Karpas-422 (cell line): ENCODE measurements at places on chromosomes 5 and 9. TPM values are rescaled to one million over a fixed set of nuclear protein-coding genes. Genes with fewer than 3 reads are reported as not detected.

DNA sequence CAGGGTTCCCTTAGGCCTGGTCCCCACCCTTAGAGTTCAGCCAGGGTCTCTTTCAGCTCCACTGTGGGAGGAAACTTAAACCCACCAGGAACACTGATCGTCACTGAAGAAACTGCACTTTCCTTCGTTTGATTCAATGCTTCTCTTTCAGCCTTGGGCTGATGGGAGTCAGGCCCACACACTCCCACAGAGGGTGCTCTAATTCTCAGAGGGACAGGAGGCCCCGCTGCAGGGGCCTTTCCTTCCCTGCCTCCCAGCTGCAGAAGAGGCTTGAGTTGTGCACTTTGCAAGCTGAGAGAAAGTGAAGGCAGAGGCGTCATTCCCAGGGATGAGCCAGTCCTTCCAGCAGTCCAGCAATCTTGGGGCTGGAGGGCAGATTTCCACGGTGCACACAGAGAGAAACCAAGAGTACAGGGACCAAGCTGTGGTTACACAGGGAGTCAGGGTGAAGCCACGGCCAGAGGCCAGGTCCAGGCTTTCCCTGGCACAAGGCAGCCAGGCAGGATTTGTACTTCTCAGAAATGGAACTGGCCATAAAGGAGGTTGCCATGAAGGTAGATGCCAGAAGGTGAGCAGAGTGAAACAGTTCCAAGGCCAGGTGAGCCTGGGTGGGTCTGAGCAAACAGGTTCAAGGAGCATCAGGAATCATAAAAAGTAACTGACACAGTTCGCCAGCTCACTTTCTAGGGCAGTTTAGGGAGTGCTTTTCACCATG is 10.4 kb upstream of the GLIPR2 start:
- peak; percentile 37 for DNase-seq

DNA sequence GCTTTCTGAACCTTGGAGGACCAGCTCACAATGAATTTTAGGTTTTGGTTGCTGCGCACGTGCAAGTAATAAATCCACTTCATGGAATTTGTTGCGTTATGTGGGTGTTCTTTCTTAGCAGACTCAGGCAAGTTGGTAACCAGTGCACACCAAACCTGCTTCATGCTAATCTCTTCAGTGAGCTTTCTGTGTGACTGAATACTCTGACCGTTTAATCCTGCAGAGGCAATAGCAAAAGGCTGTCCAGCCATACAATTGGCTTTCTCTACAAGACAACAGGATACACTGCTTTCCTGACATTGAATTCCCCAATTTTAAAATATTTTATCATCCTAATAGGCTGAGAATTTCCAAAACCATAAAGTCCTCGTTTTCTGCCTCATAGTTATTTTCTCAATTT is 10.3 kb downstream of the UGT3A2 start:
- no peak for DNase-seq

- peak; percentile 66 for DNase-seq
These were observed 626.6 kb upstream of the SGCD start for GRCh38 chr5:155700333-155700732.

GRCh38 chr5:143162810-143163209 is 240.7 kb downstream of the NR3C1 start:
- no peak for DNase-seq

- DNase-seq, result no peak
These were observed 101.5 kb downstream of the DENND1A start for GRCh38 chr9:123828449-123828848.

DNA sequence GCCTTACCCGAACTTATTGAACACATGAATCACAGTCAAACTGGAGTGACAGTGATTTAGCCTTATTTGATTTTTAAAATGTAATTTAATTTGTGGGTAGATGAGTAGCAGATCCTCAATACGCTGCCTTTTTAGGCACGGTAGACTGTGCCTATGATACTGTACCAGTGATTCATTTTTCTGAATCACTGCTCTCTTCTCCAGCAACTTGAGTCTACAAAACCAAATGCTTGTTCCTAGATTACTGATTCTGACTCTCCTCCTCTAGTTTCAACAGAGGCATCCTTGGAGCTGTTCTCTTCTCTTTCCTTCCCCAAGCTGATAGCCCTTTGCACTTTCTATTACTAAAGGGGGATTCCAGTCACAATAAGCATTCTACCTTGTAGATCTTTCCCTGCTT is 94.3 kb upstream of the IL7R start:
- DNase-seq, result no peak

DNA sequence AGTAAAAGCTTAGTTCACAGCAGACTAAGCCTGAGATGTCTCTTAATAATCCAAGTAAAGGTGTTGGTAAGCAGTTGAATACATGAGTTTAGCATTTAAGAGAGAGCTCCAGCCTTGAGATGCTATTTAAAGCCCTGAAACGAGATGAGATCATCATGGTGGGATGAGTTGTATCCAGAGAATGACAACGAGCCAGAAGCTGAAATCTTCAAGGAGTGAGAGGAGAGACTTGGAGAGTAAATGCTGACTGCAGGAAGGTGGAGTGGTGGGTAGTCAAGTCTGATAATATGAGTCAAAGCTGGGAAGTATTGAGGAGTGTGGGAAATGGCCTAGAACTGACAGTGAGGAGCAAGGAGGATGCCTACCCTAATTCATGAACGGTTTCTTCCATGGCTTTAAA is 53.7 kb downstream of the PLAC8L1 start:
- DNase-seq, result no peak

DNA sequence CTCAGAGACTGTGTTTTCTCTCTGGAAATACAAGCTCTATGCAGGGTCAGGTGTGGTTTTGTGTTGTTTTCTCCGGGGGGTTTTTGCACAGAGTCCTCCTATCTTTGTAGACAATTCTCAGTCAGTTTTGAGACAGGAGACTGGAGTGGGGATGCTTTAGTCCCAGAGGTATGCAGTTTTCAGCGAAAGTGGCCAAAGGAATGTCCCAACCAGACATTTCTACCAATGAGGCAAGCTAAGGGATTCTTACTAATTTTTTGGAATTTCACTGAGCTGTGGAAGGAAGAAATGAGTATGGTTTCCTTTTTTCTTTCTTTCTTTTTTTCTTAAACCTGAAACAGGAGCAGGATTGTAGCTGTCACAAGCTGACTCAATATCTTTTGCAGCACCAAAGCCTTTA is 35.3 kb upstream of the PLPP1 start:
- DNase-seq, result no peak

DNA sequence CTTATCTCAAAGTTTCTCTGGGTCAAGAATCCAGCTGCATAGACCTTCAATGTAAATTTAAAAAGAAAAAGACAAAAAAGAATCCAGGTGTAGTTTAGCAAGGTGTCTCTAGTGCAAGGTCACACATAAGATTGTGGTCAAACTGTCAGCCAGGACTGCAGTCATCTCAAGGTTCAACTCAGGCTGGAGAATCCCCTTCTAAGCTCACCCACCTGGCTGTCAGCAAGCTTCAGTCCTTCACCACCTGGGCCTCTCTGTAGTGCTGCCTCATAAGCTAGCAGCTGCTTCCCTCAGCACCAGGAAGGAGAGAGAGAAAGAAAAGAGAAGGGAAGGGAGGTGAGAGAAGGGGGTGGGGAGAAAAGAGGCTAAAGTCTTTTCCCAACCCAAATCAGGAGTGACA is 146.7 kb downstream of the ACTL7B start:
- no peak for DNase-seq

- no peak for DNase-seq
These were observed 98.1 kb upstream of the PAPPA start for GRCh38 chr9:116055536-116055935.

The F2RL1 gene
- total RNA-seq, result not detected in 2 replicates

The PHF24 gene
- total RNA-seq, result not detected in 2 replicates

The KIF12 gene
- total RNA-seq, result not detected in 2 replicates

The PCDHGB4 gene
- 6.3 and 10.0 TPM in 2 replicates for total RNA-seq

The LURAP1L gene
- not detected in 2 replicates for total RNA-seq
